Natural killer cell (primary cell): ENCODE measurements at places on chromosomes 4 and X.

GRCh38 chr4:153555730-153556434 is 89.7 kb downstream of the TMEM131L start:
- DNase-seq: no peak

GRCh38 chr4:122899682-122900081 is 22.7 kb downstream of the NUDT6 start:
- no peak for DNase-seq

- DNase-seq: no peak
Observed at GRCh38 chr4:20297783-20298182, 46.1 kb downstream of the SLIT2 start.

DNA sequence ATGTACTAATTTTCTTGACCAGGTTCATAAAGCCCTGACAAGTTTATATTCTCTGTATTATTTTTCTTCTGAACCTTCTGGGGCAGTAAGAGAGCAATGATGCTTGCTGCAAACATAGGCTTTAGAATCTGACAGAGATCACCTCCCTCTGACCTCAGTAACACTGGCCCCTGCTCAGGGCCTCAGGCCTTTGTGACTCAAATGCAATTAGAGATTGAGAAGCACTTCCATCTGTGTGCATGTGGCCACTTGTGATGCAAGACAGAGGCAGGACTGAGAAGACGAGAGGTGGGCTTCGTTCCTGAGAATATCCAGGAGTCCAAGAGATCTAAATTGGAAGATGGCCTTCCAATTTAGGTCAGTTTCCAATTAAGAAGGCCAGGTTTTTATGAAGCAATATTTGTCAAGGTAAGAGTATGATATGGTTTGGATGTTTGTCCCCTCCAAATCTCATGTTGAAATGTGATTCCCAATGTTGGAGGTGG is 82.8 kb upstream of the VEGFC start:
- no peak for DNase-seq

DNA sequence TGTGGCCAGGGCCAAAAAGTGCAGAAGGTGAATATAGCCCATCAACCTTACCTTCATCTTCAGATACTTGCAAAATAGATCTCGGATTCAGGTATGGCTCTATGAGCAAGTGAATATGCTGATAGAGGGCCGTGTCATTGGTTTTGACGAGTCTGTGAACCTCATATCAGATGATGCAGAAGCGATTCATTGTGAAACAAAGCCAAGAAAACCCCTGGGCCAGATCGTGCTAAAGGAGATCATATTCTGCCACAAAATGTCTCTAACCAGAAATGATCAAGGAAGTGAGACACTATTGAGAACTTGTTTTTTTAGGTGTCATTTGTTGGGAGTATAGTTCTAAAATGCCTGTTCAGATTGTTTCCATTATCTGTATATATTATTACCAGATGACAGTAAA is 48.3 kb downstream of the PDK3 start:
- no peak for DNase-seq

DNA sequence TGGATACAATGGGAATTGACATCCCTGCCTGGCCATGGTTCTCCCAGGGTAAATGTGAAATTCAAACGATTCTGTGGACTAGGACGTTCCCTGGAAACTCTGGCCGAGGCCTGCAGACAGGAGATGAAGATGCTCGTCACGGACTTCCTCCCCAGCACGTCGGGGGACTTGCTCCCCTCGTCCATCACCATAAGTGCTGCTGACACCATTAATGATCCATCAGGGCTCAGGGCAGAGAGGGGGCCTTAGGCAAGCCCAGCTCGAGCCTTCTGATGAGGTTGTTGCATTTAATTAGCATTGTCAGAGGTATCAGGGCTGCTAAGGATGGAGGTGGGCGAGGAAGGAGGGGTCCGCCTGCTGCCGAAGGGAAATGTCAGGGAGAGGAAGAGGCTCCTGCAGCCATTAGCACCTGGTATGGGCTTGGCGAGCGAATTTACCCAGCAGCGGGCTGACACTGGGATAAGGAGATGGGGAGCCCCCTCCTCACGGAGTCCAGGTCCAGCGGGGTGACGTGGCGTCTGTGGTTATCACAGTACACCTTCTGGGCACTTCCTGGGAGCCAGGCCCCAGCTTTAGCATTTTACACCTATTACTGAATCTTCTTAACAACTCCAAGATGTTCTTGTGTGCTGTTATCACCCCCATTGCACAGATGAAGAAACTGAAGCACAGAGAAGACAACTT is 83.1 kb downstream of the PPP2R2C start:
- DNase-seq: no peak

DNA sequence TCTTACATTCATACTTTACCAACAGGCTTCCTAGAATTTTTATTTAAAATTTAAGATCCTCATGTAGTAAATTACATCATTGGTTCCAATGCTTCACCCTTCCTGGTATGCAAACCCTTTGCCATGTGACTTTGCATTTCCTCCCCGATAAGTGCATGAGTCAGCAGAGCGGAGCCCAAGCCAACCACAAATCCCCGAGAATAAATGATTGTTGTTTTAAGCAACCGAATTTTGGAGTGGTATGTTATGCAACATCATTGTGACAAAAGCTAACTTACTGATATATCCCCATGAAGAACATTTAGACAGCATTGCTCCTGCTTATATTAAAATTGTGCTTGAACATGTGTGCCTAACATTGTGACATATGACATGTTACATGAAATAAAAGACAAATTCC is 199.4 kb upstream of the DDX53 start:
- DNase-seq: no peak

DNA sequence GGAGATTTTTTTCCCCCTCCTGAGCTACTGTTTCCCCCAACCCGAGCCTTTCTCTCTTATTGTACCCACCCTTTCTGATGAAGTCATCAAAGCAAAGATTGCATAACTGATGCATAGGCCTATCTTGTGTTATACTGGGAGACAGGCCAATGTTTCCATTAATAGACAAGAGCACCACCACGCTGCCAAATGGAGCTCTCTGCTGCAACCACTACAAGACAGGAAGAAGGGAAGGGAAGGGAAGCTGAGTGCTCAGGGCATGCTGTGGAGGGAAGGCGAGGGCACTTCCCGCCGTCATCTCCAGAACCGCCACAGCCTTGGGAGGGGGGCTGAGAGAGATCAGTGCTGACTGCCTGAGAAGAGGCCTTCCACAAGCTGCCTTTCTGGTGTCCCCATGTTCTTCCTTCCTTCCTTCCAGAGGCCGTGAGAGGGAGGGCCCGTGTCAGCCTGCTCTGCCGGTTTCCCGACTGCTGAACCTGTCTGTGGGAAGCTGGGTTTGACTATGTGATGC is 75.0 kb downstream of the MGST2 start:
- DNase-seq: no peak

GRCh38 chrX:71650333-71650969 is 16.9 kb upstream of the LOC101059915 start:
- no peak for DNase-seq

DNA sequence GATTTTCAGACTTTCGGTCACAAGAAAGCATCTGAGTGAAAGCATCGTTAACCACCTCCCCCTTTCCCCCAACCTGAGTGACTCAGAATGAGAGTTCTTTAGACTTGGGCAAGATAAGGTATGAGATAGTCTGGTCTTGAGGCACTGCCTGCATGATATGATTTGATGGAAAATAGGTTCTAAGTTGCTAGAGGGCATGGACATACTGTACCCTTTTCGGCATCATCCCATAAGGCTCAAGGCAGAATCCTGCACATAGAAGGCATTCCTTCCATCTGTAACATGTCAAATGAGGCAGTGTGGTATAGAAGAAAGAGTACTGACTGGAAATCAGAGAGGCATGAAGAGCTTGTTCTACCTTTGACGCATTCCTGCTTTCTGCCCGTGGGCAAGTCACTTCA is 16.8 kb upstream of the AMOT start:
- no peak for DNase-seq

GRCh38 chr4:175935016-175935661 is 123.1 kb upstream of the GPM6A start:
- no peak for DNase-seq

DNA sequence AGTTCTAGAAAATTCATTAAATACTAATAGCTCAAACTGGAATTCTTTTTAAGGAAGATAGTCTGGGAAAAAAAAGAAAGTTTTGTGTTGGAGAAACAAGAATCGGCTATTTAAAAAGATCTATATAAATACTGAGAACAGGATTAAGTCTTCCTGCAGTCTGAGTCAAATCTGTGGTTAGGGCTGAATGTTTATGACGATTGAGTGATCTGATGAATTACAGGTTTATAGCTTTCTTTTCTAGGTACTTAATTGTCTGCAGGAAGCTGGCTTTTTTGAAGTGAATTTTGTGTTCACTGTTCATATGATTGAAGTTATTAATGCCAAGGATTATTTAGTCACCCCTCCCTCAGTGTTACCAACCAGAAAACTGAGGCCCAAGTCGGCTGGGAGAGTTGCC is 42.2 kb downstream of the TLL1 start:
- DNase-seq: no peak

- no peak for DNase-seq
Observed at GRCh38 chrX:124030520-124030919, 69.0 kb downstream of the STAG2 start.

- DNase-seq: no peak
Observed at GRCh38 chr4:3799496-3799895, 33.3 kb downstream of the ADRA2C start.

DNA sequence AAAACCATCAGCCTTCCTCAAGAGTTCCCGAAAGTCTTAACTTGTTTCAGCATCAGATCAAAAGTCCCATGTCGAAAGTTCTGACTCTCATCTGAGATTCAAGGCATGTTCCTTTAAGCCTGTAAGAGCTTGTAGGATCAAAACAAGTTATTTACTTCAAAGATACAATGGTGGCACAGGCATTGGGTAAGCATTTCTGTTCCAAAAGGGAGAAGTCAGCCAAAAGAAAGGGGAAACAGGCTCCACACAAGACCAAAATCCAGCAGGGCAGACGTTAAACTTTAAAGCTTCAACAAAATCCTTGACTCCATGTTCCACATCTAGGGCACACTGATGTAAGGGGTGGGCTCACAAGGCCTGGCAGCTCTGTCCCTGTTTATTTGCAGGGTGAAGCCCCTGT is 91.7 kb downstream of the FHDC1 start:
- DNase-seq: no peak

DNA sequence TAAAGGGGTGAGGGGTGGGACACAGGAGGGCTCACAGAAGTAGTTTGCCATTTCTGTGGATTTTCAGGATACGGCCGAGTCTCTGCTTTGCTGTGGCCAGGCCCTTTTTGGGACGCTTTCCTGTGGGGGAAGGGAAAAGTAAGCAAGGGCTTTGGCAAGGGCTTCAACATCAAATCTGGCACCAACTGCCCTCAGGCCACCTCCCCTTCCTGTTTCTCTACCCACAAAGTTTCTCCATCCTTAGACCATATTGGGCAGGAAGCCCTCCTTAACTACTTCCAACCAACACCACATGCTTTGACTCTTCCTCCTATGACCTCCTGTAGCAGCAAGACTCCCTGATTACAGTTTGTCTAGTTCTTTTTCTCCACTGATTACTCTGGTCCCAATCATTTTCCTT is 105.1 kb downstream of the PHF8 start:
- no peak for DNase-seq

- no peak for DNase-seq
Observed at GRCh38 chrX:17689971-17690409, 47.3 kb upstream of the SCML1 start.

DNA sequence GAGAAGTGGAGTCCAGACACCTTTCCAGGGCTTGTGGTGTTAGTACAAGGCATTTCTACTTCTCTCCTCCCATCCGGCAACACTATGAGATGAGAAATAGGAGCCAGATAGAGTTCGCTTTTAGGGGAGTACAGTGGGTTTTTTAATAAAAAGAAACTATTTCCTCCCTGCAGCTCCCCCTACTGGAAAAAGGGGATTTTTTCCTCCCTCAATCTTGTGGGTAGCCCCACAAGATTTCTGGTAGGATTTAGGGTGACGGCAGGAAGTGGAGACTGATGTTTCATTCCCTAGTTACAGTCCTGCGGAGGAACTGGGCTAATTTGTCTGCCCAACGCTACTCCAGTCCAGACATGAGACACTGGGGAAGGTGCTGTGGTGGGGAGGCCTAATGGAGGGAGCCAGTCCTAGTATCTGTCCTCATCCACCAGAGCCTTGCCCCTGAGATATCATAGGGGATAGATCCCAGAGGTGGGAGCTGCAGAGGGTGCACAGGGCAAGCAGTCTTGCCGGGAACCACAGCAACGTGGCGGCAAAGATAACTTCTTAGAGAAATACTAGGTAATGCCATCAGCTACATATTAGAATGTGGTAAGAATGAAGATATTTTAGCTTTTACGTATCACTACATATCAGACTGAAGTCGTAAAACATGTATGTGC is 45.5 kb upstream of the PRKG2 start:
- DNase-seq: no peak

DNA sequence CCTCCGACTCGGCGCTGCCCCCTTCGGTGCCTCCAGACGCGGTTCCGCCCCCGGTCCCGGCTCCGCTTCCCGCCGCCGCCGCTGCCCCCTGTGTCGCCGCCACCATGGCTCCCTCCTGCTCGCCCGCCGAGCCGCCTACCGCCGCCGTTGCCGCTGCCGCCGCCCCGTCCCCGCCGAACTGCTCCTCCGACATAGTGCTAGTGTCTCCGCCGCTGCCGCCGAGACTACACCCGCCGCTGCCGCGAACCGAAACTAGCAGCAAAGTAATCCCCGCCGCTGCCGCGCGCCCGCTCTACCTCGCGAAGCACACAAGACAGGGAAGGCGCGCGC is 340 bp downstream of the HNRNPD start:
- DNase-seq: no peak

- no peak for DNase-seq
Observed at GRCh38 chr4:142917678-142918077, 71.6 kb upstream of the INPP4B start.

DNA sequence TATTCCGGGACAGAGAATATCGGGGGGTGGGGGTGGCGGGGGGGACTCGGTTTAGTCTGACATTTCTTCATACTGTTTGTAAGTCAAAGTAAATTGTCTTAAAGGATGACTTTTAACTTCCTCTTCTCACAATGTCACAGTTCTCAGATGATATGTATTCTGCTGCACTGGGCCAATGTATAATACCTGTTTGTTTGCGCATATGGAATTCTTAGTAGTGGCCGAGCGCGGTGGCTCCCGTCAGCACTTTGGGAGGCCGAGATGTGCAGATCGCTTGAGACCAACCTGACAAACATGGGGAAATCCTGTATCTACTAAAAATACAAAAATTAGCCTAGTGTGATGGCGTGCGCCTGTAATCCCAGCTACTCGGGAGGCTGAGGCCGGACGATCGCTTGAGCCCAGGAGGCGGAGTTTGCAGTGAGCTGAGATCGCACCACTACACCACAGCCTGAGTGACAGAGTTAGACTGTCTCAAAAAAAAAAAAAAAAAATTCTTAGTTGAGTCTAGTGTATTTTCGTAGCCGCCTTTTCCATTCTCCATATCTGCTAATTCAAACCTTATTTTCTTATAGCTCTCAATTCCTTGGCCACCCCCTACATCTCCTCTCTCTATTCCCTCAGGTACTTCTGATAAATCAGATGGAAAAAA is 851 bp downstream of the POLR2B start:
- peak; percentile 71 for DNase-seq

GRCh38 chrX:104351173-104351769 is 96.5 kb upstream of the ESX1 start:
- DNase-seq: no peak

GRCh38 chr4:100417565-100417964 is 100.3 kb downstream of the EMCN start:
- no peak for DNase-seq

GRCh38 chr4:75892508-75892907 is 9.7 kb downstream of the PPEF2 start:
- DNase-seq: no peak

GRCh38 chrX:24332878-24333277 is 19.0 kb upstream of the SUPT20HL2 start:
- no peak for DNase-seq

GRCh38 chr4:158860856-158861255 is 92.0 kb downstream of the FNIP2 start:
- no peak for DNase-seq
